ENCODE measurements at places on chromosomes 11 and 22.
A peak's percentile ranks its signal among the peaks of the same experiment; 100 is the strongest.

DNA sequence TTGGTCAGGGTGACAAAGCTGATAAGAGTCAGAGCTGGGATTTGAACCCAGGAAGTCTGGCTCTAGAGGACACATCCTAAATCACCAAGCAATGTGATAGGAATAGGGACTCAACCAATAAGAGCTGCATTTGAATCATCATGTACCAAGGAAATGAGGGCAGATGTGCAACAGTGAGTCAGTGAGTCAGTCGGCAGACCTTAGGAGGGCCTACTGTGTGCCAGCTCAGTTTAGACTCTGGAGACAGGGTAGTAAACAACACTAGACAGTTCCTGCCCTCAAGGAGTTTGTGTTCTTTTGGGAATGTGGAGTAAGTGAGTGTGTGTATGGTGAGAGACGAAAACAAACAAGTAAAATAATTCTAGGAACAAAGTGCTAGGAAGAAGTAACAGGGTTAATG is 11.2 kb downstream of the IL10RA start:
- no peak for DNase-seq

- DNase-seq: no peak
Measured at GRCh38 chr11:125971618-125972017, 25.8 kb downstream of the VSIG10L2 start.

- DNase-seq: peak; percentile 19
Measured at GRCh38 chr11:85663080-85663752, 1.7 kb downstream of the CREBZF start.

GRCh38 chr11:10813945-10814344 is 5.2 kb upstream of the EIF4G2 start:
- DNase-seq: no peak

- no peak for DNase-seq
Measured at GRCh38 chr11:67311556-67312082, 8.3 kb downstream of the SSH3 start.

GRCh38 chr11:134001088-134001487 is 44.3 kb upstream of the IGSF9B start:
- no peak for DNase-seq

DNA sequence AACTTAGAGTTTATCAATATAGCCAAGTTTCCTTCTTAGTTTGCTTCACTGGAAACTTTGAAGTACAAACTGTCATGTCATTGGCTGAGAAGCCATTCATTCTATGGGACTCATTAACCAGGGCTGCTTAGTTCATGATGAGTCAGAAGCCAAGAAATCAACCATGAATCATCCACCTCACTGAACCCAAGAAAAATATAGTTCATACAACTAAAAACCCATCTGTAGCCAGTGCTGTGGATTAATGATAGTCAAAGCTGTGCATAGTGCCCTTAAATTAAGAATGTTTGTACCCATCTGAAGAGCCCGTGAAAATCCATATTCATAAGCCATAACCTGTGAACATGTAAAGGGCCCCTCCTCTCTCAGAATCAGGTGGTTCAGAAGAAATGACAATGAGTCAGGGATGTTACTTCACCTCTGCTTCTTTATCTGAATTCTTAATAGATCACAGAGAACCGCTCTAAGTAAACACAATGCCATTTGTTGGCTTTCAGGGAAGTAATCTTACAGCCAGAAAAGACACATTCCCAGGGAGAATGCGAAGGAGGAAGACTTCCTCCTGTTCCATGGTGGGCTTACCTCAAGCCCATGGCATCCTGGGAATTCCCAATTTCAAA is 25.4 kb downstream of the MMP20 start:
- no peak for DNase-seq

GRCh38 chr22:50625131-50625567 is 2.8 kb downstream of the ARSA start:
- no peak for DNase-seq

- no peak for DNase-seq
Measured at GRCh38 chr22:19646383-19646782, 67.9 kb upstream of the SEPTIN5 start.

DNA sequence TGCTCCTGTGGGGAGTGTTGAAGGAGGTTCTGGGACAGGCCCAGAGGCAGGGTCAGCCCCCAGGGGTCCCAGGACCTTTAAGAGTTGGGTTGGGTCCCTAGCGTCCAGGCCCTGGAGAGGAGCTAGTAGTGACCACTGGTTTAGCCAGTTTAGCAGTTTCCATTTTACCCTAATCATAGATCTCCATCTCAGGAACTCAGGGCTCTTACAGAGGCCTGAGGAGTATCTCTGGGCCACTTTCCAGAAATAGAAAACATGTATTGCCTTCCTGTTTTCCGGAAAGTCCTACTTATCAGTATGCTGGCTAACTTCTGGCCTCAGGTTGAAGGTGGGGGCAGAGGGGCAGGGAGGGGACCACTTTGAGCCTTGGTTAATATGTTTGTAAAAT is 13.5 kb downstream of the NCF4 start:
- DNase-seq: no peak

GRCh38 chr22:45994491-45995404 is 17.8 kb upstream of the WNT7B start:
- peak; percentile 47 for DNase-seq

- DNase-seq: peak; percentile 55
Measured at GRCh38 chr11:17014321-17014832, at the start of gene PLEKHA7. Gene PLEKHA7, minus strand, starts transcription at chr11:17014414. Its CDS starts 13 bp downstream, at chr11:17014401.

DNA sequence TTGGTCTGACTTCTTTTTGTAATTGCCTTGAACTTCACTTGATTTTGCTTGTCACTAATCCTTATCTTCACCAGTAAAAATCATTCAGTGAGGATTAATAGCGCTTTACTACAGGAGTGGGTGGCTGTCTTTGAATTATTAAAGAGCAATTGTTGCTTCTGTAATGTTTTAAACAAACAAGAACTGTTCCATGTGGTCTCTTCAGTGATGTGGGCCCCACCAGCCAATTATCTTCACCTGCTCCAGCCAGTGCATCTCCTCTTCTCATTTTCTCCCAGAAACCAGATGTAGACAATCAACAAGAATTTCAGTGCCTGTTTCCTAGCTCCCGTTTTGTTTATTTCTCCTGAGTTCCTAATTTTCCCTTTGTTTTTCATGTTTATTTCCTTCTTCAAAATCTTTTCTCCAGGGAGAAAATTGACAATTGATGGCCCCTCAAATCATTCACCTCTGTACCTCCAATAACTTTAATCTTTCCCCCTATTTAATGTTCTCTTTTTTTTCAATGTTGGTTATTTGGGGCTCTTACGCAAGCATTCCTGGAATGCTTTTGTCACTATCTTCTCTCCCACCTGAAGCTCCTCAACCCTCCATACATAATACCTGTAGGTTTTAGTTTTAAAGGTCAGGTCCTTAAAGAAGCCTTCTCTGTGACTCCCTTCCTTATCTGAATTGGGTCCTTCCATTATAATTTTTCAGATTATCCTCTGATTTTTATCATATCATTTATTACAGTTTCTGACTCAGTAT is 115.1 kb downstream of the ARFGAP2 start:
- peak; percentile 17 for DNase-seq

DNA sequence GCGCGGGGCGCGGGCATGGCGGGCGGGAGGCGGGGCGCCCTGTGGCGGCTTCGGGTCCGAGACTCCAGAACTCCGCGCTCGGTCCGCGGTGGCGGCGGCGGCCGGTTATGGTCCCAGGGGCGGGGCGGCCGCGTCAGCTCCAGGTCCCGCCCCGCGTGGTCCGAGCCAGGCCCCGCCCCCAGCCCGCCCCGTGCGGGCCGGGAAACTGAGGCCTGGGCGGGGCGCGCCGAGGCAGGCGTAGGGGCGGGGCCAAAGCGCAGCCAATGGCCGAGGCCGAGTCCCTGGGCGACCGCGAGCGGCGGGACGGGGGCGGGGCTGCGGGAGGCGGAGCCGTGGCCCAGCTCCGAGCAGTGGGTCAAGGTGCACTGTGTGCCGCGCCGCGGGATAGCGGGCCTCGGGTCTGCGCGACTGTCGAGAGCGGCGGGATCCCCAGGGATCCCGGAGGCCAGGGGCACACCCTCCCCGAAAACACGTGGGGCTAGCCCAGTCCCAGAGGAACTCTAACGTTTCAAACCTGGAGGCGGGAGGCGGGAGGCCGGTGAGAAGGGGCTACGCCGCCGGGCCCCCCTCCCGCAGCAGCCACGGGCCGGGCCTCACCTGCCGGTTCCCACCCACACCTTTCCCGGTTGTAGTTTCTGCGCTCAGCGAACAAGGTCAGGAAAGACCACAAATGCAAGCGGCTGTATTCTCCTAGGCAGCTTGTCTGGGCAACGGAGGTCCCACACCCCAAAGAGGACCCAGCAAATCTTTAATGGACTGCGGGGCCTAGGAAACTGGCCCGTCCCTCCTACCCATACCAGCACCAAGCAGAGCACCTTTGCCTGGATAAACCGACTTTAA is at the start of gene SLC25A1:
Gene SLC25A1, minus strand, starts transcription at position 80 of the 840 bp plus-strand sequence. Its CDS starts 63 bp downstream, at position 17.
- peak; percentile 95 for DNase-seq

GRCh38 chr11:67006029-67006884 is 16.7 kb upstream of the SYT12 start:
- DNase-seq: peak; percentile 57

- no peak for DNase-seq
Measured at GRCh38 chr22:46699091-46699490, 39.0 kb downstream of the CERK start.

DNA sequence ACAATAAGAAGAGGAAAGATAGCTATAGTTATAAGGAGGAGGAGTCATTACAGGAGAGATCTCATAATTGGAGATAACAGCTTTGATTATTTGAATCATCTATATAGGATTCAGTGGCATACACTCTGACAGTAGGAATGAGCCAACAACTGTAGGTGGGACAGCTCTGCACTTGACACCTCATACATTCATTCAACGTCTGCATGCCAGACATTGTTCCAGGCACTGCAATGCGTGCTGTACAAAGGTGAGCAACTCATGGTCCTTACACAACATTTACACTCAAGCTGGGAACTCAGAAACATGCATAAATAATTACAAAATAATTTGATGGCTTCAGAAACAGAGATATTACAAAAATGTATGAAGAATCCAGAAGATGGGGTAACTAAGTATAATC is 154.3 kb downstream of the MSANTD4 start:
- DNase-seq: no peak

- DNase-seq: peak; percentile 10
Measured at GRCh38 chr22:49968313-49968830, 7.8 kb downstream of the PIM3 start.

DNA sequence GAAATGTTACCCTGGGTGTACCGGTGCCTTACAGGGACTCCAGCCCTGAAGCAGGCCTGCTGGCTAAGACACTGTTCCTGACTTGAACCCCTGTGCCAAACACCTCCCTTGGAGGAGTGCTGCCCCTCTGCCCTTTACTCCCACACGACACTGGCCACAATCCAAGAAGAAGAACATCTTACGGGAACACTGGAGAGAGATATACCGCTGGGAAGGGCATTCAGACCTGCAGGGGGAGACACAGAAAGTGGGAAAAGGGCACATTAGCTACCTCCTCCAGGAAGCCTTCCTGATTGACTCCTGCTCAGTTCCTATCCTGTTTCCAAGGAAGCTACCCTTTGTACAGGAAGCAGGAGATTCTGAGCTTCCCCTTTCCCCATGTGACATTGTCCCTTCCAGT is 18.7 kb downstream of the TMPRSS13 start:
- DNase-seq: no peak

DNA sequence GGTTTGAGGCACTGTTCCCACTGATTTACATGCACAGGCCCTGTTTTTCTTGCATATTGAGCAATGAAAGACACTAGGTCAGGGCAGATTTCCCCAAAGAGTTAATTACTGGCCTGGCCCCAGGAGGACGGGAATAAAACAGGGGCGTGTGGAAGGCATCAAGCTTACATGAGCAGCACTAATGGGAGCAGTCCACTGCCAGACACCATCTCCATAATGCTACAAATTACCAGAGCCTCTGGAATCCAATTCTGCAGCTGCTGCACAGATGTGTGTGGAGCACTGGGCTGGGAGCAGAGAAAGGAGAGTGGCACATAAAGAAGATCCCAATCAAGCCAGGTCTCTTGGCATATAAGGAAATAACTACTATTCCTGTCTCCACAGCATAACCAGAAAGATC is 96.9 kb downstream of the CCDC34 start:
- DNase-seq: no peak

- no peak for DNase-seq
Measured at GRCh38 chr11:128326791-128327190, 260.6 kb downstream of the ETS1 start.

DNA sequence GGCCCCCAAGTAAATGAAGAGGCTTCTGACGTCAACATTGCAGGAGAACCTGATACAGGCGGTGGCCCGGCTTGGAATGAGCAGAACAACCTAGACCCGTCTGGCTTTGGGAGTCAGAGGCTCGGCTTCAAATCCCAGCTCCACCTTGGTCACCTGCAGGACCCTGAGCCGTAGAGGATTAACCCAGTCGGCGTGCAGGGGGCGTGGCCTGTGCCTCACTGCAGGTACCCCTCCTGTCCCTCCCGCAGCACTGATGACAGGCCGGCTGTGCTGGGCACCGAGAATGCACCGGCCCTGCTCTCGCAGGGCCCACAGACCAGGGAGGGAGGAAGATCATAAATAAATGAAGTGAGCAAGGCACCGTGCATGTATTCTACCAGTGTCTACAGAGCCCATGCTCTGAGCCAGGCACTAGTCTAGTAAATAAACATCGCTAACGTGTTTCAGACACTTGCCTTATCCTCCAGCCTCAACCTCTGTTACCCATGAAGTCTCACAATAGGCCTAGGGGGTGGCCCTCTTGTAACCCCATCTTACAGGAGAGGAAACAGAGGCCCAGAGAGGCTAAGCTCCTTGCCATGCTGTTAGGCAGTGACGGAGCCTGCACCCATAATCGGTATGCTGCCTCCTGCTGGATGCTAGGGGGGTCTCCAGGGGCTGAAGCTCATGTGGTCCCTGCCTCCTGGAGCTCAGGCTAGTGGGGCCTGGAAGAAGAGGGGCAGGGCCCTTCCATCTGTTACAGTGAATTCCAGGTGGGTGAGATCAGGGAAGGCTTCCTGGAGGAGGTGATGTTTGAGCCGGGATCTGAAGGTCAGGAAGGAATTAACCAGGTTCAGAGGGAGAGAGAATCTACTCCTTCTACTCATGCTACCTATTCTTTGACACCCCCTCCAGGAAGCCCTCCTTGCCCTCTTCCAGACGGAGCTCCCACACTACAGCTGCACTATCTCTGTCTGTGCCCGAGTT is 53.4 kb downstream of the RTL6 start:
- no peak for DNase-seq

DNA sequence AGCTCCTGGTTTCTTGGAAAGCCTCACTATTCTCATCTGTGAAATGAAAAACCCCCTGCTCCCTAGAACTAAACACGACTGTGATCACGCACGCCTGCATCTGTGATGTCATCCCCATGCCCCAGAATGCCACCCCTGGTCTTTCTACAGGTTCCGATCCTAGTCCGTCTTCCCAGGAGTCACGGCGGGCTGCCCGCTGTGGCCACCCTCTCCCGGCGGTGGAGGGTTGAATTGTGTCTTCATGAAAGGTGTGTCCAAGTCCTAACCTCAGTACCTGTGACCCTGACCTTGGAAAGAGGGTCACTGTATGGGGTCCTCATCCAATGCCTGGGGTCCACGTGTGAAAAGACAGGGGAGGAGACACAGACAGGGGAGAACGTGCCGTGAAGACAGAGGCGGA is 14.4 kb downstream of the OSBPL5 start:
- no peak for DNase-seq

- no peak for DNase-seq
Measured at GRCh38 chr11:126188332-126189108, 22.9 kb downstream of the RPUSD4 start.

All from HAP-1 (cell line).